Uterus (tissue), 4 donors: ENCODE measurements at places on chromosomes 4 and X. TPM values are rescaled to one million over a fixed set of nuclear protein-coding genes. Genes with fewer than 3 reads are reported as not detected.

- no peak overlapping the region for H3K4me3 ChIP-seq
- no peaks in the 10 kb centered on the region for H3K36me3 ChIP-seq
- no peak for DNase-seq
- no peaks in the 10 kb centered on the region for H3K4me1 ChIP-seq
Observed at GRCh38 chrX:2184089-2184488, 316.7 kb downstream of the DHRSX start.

DNA sequence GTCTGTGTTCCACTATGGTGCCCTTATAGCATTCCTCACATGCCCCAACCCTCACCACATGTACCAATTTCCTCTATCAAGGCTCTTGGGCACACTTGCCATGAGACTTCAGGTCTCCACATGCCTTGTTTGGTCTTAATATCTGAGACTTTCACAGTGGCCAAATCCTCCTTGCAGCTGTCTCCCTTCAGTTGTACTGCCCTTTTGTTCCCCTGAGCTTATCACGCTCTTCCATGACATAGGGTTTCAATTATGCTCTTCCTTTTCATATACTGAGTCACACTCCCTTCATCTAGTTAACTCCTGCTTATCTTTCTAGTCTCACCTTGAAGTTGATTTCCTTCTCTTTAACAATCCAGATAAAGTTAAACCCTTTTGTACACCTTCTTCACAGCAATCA, 212.9 kb downstream of the PDHA2 start:
- H3K36me3 ChIP-seq: peaks cover 3% of the 10 kb centered on the region
- H3K4me1 ChIP-seq: no peaks in the 10 kb centered on the region
- no peaks in the 10 kb centered on the region for H3K27me3 ChIP-seq
- no peak overlapping the region for H3K27ac ChIP-seq
- DNase-seq: no peak

- DNase-seq: no peak
- no peak overlapping the region for H3K27ac ChIP-seq
- H3K27me3 ChIP-seq: no peaks in the 10 kb centered on the region
- H3K4me1 ChIP-seq: no peaks in the 10 kb centered on the region
Observed at GRCh38 chrX:115892056-115892708, 278.4 kb upstream of the AGTR2 start.

GRCh38 chr4:82434949-82435348, 4.6 kb downstream of the ENOPH1 start:
- no peaks in the 10 kb centered on the region for H3K27me3 ChIP-seq
- no peak for DNase-seq
- H3K4me1 ChIP-seq: no peaks in the 10 kb centered on the region
- H3K27ac ChIP-seq: no peak overlapping the region

GRCh38 chr4:14856062-14856933, 146.0 kb upstream of the CPEB2 start:
- peak; percentile 17 for DNase-seq
- H3K27ac ChIP-seq: peak overlapping the region; percentile 29
- H3K4me1 ChIP-seq: peaks cover 4% of the 10 kb centered on the region

GRCh38 chr4:102338405-102338804, 6.9 kb downstream of the SLC39A8 start:
- no peak for DNase-seq
- H3K4me1 ChIP-seq: no peaks in the 10 kb centered on the region
- no peaks in the 10 kb centered on the region for H3K36me3 ChIP-seq
- H3K4me3 ChIP-seq: no peak overlapping the region
- no peak overlapping the region for H3K27ac ChIP-seq
- H3K27me3 ChIP-seq: no peaks in the 10 kb centered on the region

VCX2 gene
- not detected for total RNA-seq

EDA2R gene
- total RNA-seq: not detected

SLC25A31 gene
- 0.21 TPM for total RNA-seq

TAF7L gene
- total RNA-seq: not detected
